PC-3 (cell line): ENCODE measurements at places on chromosomes 6 and 20.

DNA sequence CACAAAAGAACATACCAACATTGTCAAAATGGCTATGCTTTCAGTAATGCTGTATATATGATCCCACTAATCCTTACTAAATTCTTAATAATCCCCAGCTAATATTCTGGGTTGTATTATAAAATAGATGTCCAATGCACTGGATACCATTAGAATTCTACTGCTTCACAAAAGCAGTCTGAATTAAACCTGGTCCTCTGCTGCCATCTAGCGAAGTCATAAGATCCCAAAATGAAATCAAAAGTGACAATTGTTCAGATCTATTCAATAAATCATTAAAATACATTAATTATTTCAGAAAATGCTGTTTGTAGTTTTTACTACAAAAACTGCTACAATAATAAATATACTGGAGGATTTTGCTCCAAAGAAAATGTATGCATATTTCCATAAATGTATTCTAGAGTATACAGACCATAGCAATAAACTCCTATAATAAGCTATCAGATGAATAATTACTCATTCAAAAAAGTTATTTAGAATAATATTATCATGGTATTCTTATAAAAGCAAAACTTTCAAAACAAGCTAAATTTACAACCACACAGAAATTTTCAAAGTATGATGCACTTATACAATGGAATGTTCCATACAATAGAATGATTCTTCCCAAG, 92.6 kb downstream of the RNGTT start:
- peak; percentile 73 for DNase-seq

DNA sequence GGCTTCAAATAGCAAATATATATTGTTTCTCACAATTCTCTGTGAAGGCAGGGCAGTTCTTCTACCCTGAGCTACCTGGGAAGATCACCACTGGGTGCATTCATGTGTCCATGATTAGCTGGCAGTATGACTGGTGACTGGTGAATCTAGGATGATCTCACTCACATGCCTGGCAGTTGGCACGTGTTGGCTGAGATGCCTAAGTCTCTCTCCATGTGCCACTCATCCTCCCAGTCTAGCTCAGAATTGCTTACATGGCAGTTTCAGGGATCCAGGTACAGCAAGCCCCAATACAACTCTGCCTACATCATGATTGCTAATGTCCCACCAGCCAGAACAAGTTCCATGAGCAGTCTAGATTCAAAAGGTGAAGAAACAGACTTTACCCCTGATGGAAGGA, 346.8 kb upstream of the CNR1 start:
- DNase-seq = no peak

DNA sequence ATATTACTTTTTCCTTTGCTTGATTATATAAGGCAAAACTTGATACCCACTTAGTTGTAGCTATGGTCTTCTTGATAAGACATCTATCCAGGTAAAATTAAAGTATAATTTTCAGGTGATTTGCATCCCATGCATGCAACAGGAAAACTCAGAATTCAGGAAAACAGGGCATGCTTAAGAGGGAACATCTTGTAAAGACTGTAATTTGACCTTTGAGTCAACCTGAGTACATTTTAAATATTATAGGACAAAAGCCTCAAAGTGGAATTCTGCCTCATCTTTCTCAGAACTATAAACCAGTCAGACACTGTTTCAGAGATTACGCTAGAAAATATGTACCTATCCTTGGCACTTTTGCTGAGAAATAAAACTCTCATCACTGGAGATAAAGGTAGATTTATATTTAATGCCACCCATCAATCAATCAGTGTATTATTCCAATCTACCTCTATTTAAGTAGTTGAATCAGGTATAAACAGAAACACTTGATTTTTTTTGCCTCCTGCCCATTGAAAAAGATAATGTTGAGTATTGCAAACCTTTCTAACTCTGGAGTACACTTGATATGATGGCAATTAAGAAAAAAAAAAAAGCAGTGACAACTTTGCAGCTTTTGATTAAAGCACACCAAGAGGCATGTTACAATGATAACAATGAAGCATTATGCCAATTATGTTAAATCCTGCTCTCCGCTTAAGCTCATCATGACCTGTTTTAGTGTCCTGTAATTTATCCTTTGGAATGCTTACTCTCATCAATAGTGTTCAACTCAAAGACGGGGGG, 2.8 kb downstream of the CITED2 start:
- DNase-seq = peak; percentile 7

DNA sequence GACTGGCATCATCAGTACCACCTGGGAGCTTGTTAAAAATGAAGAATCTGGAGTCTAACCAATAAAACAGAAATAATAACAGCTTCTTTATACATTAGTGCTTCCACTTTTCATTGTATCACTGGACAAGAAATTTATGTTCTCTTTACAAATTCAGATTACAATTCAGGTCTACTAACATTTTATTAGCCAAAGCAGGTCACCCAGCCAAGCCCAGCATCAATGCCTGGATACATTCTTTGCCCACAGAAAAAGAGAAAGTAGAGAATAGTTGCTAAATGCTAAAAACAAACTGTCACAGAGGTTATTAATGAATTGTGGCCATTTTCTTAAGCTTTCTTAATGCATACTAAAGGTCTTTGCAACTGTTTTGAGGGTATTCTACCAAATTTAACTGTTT, 458.3 kb downstream of the BTBD3 start:
- no peak for DNase-seq

- DNase-seq = no peak
These were observed 221.4 kb downstream of the PHACTR1 start for GRCh38 chr6:12937971-12938370.

- DNase-seq = no peak
These were observed 25.7 kb upstream of the MLIP start for GRCh38 chr6:54085541-54085940.

- DNase-seq = peak; percentile 78
These were observed 38.5 kb upstream of the AHI1 start for GRCh38 chr6:135535989-135536414.

DNA sequence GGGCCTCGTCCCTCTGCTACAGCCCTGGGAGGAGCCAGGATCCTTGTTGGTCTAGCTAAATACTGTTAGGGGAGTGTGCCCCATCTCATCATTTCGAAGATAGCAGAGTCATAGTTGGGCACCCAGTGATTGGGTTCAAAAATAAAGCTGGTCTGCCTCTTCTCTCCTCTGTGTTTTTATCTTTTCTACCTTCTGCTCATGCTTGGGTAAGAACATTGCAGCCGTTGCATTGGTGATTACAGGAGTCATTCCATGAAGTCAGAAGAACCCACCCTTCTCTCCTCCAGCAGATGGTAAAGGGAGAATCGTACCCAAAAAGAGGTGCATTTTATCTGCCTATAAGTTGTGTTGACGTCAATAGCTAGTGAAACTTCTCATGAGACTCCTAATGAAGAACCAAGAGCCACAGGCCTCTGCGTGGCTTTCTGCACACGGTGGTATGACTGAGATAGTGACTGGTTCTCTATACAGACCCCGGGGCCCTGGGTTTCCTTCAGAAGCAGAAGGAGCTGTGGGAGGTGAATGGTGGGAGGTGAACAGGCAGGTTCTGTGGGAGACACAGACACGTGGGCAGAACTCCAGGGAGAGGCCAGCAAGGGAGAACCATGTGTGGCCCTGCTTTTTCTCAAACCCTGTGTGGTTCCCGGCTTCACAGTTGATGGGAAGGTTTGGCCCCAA, 5.7 kb upstream of the FAM209A start:
- DNase-seq = no peak

GRCh38 chr20:51624157-51624731, 81.7 kb upstream of the NFATC2 start:
- peak; percentile 94 for DNase-seq

- no peak for DNase-seq
These were observed 288.0 kb upstream of the AGPAT4 start for GRCh38 chr6:161561908-161562307.

DNA sequence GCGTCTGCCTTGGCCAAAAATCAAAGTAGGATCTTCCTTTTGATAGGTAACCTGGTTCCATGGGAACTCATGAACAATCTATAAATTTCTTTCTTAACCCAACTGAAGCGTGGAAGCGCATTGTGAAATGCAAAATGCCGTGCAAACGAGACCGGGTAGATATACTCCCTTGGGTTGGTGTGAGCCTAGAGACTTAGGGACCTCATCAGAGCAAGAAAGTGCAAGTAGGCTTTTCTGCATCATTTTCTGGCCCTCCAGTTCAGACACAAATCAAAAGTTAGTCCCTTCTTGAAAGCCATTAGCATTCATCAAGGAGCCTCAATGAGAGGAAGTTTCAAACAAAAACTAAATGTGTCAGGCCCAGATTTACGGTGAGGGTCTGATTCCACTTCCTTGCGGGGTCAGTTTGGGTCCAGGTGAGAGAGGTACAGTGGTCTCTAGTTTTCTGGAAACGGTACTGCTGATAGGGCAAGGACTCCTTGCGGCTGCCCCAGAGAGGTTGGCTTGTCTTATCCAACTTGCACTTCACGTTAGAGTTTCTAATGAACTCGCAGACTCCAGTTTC, 5.3 kb upstream of the ZNF184 start:
- peak; percentile 18 for DNase-seq

DNA sequence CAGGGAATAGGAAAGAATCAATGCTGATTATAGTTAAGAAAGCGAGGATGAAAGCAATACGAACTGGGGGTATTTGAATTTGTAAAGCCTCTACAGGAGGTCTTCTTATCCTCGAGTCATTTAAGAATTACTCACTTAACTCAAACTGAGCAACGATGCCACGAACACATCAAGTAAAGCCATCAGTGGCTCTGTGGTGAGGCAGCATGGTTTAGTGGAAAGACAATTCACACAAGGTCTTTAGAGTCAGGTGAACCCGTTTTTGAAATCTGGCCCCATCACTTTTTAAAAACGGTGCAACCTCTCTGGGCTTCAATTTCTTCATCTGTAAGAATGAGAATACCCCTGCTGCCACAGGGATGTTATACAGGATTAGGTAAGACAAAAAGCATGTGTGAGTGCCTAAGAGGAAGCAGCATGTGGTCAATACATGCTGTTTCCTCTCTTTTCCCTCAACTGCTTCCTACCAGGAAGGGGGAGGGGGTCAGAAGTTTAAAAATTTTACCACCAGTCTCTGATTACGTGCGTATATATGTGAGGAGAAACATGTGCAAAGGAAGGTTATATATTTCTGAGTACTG, 162.0 kb downstream of the BTBD9 start:
- DNase-seq = no peak

- no peak for DNase-seq
These were observed 290.5 kb upstream of the ZFP64 start for GRCh38 chr20:52482044-52482443.

GRCh38 chr6:21438237-21438985, 155.1 kb upstream of the SOX4 start:
- peak; percentile 63 for DNase-seq

- DNase-seq = no peak
These were observed 8.5 kb downstream of the RMND1 start for GRCh38 chr6:151443454-151443853.

DNA sequence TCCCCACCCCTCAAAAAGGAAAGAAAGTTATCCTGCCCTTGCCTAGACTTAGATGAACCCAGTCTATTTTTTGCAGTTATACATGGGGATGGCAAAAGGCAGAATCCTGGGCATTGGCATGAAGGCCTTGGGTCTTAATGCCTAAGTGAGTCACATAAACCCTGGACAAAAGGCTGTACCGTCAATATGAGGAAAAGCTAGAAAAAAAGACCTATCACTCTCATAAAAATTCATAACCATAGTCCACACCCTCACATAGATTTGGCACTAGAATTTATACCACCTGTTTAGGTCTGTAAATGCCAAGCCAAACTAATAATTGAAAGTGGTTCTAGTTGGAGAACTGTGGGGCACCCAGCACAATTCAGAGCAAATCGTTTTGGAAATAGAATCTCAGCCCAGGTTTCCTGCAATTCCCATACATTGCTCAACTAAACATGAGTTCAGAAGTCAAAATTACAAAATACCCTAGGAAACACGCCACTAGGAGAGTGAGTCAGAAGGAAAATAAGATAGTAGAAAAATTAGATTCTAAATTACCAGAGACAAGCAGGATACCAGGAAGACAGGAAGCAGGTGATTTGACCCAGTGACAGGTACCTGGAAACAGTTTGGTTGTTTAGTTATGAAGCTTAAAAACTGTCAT, 70.4 kb upstream of the FUCA2 start:
- DNase-seq = peak; percentile 63

DNA sequence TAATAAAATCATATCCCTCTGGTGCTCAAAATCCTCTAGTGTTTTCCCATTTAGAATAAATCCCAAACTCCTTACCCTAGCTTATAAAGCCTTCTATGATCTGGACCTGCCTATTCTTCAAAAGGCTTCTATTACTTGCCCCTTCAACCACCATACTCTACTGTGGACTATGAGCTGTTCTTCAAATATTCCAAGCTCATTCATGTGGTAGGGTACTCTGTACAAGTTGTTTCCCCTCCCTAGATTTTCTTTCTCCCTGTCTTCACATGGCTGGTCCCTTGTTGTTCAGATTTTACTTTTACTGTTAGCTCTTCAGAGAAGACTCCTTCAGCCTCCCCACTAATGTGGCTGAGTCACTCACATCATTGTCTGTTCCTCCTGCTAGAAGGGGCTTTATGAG, 193.2 kb downstream of the OGFRL1 start:
- DNase-seq = no peak

- no peak for DNase-seq
These were observed 6.7 kb downstream of the CTSZ start for GRCh38 chr20:59000326-59000725.

GRCh38 chr6:148374040-148374774, 31.6 kb downstream of the SASH1 start:
- DNase-seq = no peak

DNA sequence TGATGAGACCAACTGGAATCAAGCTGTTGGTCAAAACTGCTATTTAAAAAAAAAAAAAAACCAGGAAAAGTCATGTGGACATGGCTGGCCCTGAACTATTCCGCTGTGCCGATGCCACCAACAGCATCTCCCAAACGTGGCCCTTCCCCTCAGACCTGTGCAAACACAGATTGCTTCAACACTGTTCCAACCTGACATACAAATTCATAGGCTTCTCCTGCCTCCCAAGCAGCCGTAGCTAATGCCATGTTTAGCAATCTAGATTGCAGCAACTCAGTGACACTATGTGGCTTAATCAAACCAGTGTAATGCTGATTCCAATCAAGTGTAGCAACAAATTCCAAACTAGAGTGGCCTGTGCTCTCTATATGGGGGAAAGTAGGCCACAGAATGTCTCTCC, 16.2 kb downstream of the PRKN start:
- no peak for DNase-seq

DNA sequence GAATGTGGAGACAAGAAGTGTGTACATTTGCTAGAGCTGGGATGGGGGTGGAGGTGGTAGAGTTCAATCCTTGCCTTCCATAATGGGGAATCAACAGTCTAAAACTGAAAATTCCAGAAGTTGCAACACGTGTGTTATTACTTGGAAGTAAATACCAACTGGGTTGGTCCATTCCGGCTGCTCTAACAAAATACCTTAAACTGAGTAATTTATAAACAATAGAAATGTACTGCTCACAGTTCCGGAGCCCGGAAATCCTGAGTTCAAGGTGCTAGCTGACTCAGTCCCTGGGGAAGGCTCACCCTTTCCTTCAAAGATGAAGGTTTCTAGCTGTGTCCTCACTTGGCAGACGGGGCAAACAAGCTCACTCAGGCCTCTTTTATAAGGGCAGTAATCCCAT, 59.0 kb downstream of the RIN2 start:
- peak; percentile 99 for DNase-seq
